H1 (cell line): ENCODE measurements at places on chromosomes 2 and 18.

DNA sequence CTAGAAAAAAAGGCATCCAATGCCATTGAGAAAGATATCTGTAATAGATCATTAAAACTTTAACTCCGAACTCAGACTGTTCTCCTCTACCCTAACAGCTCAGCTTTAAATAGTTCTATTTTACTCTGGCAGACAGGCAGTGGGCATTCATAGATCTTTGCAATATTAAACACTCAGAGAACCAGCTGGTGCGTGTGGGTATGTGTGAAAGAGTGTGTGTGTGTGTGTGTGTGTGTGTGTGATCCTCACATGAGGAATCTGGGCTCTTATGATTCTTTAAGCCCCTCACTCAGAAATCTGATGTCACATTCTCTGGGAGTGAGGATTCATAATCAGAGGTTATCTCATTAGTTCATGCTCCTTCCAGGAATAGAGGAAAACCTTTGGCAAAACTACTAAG, 144.3 kb downstream of the KCNH7 start:
- no peak for DNase-seq

DNA sequence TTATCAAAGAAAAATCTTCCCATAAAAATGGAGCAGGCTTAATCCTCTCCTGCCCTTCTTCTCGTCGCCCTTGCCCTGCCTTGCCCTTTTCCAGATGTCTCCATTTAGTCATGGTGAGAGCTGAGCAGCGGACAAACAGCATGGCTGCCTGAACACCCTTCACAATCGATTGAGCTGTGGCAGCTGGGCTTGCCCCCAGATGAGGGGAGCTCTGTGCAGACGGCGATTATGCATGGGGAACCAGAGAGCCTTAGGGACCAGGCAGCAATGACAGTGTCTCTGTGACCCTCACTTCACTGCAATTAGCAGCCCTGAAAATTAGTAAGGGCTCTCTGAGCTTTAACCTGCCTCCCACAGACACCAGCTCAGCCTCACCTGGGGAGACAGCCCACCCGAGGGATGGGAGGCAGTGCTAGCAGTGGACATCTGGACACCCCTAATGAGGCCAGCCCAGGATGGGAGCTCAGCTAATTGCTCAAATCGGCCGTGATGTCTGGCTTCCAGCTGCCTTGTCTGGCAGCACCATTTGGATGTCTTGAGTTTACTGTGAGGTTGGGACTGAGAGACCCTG, 365.7 kb downstream of the TNS1 start:
- no peak for DNase-seq

- no peak for DNase-seq
Measured at GRCh38 chr2:236366049-236366387, 101.8 kb upstream of the ASB18 start.

GRCh38 chr18:60649107-60649506, 276.5 kb upstream of the MC4R start:
- DNase-seq = no peak

DNA sequence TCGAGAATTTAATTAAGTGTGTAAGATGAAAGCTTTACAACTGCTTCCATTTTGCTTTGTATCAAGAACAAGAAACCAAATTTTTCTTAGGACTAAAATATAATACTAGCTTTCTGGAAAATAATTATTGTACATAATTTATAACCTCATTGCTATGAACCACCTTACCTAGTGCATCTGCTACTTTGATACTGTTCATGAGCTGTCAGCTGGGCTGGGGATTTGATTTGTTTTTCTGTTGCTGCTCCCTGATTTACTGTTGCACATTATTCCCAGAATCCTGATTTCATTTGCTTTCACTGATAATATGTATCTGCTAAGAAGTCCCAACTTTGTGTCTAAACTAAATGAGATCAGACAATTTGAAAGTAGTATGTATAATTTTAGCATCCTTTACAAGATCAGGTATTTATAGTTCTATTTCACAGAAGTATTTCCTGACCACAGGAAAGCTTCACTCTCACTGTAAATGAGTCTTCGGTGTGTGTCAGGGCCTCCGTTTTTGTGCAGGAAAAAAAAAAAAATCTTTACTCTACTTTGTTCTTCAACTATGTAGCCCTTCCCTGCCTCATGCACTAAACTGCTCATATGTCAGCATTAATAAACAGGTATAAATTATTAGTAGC, 105.6 kb upstream of the CCDC150 start:
- no peak for DNase-seq

- DNase-seq = no peak
Measured at GRCh38 chr18:25327584-25327983, 24.4 kb downstream of the ZNF521 start.

DNA sequence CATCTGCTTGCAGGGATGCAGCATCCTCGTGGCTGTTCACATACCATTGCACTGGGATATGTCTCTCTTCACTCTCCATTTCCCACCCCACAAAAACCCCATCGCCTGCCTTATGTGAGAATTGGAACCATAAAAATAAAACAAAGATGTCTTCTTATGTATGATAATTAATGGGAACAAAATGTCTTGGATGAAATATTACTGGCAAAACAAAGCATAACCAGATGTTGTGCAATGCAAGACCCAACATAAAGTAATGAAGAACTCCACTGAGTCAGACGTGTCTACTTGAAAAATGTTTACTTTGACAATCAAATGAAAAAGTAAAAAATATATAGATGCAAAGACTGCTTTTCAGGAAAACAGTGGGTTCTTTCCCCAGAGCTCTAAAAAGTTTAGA, 611.3 kb upstream of the SYT4 start:
- DNase-seq = no peak

DNA sequence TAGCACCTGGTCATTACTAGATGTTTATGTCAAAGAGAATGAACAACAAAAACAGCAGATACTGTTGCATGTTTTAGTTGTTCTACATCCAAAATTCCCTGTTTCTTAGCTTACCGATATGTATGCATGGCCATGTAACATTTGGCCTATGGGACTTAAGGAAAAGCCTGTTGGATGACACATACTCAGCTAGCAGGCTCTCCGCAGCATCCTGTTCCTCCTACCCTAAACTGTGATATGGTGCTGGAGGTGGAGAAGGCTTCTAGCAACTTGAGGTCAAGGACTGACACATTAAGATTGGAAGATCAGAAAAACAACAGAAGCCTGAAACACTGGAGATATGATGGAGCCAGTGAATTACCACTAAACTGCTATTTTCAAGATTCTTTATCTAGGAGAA, 537.8 kb downstream of the LRRTM4 start:
- no peak for DNase-seq

DNA sequence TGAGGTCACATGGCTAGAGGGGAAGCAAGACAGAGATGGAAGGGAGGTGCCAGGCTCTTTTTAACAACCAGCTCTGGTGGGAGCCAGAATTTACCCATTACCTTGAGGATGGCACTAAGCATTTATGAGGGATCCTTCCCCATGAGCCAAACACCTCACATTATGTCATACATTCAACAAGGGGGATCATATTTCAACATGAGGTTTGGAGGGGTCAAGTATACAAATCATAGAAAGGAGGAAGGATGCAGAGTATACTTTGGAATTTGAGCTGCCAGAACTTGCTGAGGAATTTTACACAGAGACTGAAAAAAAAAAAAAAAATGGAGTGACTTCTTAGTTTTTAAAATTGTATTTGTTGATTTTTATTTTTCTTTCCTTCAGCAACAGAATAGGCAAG, 891.4 kb downstream of the CCDC85A start:
- DNase-seq = no peak

DNA sequence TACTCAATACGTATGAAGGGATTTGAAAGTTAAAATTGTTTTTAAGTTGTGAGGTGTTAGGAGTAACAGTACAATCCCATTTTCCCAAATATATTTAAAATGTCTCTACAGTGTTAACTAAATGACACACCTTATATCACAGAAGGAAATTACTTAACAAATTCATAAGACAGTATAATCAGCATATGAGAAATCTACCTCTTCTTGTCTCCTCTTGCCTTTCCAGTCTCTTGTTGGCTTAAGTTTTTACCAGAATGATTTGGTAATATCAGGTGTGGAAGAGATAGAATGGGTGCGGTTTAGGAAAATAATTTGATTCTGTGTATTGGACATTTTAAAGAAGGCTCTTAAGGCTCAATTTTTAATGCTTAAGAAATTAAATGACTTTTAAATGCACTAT, 9.5 kb upstream of the INPP1 start:
- no peak for DNase-seq

GRCh38 chr2:77294474-77294873, 227.7 kb downstream of the LRRTM4 start:
- DNase-seq = no peak

- DNase-seq = no peak
Measured at GRCh38 chr2:135773319-135773718, 31.7 kb downstream of the UBXN4 start.
